ENCODE measurements at places on chromosomes 6 and 20.

DNA sequence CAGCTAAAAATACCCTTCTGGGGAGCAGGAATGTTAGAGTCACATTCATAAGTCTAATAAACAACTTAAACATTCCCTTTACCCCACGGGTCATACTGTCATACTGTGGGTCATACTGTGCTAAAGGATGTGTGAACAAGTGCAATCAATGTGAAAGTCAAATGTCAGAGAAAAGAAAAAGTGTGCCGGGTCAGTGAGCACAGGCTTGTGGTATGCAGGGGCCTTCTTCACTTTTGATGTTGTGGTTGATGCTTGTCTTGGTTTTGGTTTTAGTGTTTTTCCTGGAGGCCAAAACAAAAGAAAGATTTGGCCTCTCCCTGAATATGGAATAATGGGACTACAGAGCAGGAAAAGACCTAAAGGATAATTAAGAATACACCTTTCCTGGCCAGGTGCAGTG lies 267.9 kb upstream of the PLN start:
- DNase-seq: no peak

- no peak for DNase-seq
These were observed 57.4 kb upstream of the CEP85L start for GRCh38 chr6:118708744-118709143.

DNA sequence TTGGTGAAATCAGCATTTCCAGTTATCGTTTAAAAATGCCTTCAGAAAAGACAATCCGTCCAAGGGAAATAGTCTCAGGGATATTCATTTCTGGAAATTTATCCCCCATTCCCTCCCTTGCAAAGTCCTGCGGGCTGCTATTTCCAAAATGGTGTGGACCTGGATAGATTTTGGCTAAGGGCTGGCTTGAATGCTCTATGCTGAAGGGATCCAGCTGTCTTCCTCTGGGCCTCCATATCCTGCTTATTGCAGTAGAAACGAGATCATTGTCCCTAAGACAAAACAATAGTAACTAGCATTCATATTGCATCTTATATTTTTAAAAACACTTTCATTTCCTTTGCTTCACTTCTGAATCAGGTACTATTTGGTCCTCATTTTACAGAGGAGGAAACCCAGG lies 129.9 kb downstream of the ANKRD60 start:
- DNase-seq: no peak

DNA sequence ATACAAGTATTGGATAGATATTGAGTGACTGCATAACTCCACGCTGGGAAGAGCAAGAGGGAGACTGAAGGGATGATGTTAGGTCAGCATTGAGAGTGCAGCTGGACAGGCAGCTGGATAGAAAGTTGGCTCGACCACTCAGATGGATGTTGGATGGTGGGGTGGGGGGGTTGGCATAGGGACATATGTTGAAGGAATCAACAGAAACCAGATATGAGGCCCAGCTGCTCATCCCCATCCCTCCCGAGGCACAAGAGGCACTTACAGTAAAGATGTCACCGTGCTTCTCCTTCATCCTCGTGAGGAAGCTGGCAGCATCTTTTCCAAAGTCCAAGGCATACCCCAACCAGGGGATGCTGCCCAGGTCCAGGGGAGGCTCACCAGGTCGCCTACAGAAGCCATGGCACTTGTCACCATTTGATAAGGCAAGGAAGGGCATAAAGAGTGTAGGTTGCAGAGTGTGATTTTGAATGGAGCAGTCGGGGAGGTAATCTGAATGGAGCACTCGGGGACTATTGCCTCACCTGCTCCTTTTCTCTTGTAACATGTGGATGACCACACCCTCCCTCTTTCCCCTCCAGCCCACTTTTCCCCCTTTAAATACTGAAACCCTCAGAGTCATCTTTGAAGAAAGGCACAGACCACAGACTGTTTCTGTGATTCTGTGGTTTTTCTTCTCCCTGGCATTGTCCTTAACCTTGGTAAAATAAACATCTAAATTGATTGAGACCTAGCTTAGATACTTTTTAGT lies 18.0 kb downstream of the PTGIS start:
- DNase-seq: no peak

GRCh38 chr6:27241443-27241842 lies 6.1 kb upstream of the PRSS16 start:
- DNase-seq: no peak
